NCI-H1092 treated with DMSO at 0.1 percent for 48 hours (cell line): ENCODE measurements at places on chromosomes 3 and 15.

GRCh38 chr3:14283813-14284438 is 105.3 kb downstream of the LSM3 start:
- DNase-seq, result no peak

GRCh38 chr3:62057339-62058047 is 315.9 kb downstream of the FEZF2 start:
- no peak for DNase-seq

DNA sequence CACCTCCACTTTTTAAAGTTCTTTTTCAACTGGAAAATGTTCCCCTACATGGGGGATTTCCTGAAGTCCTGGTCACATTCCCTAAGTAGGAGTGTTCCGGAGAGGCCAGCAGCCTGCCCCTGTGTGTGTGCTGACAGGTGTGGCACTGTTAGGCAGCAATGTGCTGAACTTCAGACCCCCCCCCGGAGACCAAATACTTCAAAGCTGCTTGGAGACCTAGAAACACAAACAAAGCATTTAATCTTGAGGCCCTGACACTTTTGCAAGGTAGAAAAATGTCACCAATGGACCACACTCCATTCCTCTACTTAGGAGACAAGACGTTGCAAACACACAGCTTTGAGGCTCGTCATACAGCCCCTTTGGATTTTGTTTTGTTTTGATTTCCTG is 259.6 kb upstream of the CTNNB1 start:
- no peak for DNase-seq

DNA sequence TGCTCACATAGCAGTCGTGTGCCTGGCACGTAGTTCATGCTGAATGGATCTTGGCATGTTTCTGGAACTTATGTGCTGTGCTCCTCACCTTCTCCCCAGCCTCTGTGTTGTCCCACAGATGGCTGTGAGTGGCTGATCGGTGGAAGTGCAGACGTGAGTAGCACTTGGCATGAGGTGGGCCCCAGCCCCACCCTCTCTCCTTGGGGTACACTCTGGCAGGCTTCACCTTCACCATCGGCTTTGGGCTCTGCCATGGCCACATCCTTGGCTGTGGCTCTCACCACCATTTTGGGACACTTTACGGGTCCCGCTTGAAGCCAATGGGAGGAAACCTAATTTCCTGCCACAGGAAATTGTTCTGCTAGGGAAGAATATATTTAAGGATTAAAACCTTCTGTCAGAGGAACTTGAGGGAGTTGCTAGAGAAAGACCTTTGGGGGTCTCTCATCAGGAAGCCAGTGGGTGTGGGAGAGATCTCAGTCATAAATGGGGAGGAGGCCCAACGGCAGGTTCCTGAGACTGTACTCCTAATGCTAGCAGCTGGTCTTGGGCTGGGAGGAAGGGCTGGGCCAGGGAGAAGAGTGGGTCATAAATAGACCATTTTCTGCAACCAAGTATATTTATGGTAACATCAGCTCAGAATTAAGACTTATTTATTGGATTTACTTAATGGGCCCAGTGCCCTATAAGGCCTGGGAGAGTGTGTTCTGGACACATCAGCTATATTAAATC is 92.3 kb downstream of the SMAD3 start:
- no peak for DNase-seq
